CD4-positive, alpha-beta T cell treated with Interleukin-6 at 100 ng/mL for 8 hours (primary cell): ENCODE measurements at places on chromosomes 12 and 14.

DNA sequence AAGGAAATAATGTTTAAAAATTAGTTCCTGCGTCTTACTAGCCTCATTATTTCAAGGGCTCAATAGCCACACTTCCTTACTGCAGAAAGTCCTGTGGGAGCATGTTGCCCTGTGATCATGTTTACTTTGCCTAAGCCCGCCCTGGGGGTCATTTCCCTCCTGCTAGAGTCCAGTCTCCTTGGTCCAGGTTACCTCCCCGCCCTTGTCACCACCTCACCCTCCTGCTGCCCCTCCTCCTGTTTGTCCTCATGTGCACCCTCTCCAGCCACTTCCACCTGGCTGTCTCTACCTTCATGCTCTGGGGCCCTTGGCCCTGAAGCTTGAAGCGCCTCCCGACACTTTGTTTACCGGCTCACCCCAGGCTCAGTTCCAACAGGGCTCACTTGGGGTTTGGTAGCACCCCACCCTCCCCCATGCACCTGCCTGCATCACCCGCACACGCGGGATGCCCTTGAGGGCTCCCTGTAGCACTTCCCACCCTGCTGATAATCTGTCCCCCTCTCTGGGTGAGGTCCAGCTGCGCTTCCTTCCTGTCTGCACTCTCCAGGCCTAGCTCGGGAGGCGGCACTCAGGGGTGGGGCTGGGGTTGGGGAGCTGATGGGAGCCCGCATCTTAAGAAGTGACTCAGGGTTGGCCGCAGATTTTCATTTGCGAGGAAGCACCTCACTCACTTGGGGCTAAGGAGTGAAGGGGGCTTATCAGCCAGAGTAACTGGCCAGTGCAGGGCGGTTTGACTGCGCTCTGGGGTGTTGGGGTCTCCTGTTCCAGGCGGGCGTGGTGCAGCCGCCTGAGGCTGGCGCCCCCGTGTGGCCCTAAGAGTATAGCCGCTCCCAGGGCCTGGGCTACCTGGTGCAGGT lies 40.1 kb downstream of the SMIM41 start:
- DNase-seq: peak; percentile 26

DNA sequence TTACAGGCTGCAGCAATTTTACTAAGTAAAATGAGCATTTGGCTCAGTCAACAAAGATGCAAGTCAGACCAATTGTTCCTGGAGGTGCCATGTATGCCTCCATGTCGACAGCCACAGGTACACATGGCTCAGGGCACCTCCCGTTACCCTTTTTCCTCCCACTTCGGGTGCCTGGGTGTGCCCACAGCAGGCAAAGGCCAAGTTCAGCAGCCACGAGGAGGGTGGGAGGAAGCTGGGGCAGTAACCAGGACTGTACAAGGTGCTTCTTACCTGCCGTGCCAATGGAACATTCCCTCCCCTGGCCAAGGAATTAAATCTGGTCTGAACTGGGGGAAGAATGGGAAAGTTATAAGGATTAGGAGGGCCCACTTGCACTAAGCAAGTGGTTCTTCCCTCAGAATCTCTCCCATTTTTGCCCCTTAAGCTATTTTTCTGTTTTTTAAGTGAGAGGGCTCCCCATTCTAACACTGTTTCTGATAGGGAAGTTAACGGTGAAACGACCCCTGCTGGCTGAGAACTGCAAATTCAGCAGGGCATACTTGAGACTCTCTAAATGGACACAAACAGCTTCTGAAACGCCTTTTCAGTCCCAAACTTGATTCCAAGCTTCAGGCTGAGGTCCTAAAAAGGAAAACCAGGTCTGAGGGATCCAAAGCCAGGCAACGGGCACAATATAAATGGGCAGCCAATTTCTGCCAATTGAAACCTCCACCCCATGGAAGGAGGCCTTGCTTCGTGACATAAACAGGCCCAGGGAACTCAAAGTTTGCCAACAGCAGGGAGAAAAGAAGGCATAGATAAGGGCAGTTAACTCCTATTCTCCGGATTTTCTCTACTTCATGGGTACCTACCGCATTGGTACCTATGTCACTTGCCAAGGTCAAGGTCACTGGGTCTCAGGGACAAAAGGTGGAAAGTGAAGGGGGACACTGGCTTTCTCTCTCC lies 24.8 kb downstream of the CLECL1 start:
- DNase-seq: peak; percentile 75

DNA sequence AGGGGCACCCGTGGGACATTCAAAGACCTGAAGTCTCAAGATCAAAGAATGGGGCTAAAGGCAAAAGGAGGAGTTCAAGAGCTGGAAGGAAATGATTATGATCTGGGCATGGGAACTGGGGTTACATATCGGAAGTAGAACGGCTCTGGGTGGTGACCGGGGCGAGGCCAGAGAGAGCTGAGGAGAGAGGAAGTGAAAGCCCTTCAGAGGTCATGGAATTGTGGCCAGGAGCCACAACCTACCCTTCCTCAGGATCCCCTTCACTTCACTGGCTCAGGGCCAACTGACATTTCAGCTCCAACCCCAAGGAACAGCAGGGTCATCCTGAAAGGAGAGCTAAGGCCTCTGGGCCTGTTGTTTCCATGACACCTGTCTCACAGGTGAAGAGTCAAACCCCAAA lies 57.8 kb downstream of the GALNT16 start:
- DNase-seq: no peak

DNA sequence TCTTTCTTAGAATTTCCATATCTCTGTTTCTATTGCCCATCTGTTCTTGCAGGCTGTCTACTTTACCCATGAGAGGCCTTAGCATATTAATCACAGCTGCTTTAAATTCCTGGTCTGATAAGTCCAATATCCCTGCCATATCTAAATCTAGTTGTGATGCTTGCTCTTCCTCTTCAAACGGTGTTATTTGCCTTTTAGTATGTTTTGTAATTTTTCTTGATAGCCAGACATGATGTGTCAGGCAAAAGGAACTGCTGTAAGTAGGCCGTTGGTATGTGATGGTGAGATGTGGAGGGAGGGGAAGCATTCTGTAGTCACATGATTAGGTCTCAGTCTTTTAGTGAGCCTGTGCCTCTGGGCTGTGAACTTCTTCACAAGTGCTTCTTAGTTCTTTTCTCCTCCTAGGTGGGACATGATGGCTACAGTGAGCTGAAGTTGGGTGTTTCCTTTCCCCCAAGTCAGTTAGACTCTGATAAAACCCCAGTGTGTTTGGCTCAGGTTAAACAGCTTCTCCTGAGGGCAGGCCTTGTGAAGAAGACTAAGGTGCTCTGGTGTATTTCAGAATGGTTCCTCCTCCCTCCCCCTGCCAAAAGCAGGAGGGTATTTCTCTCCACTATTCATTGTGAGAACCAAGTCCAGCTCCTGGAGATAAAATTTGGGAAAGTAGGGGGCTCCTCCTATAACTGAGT lies 195.9 kb upstream of the PARP11 start:
- no peak for DNase-seq

GRCh38 chr12:1797991-1798640 lies 22.2 kb upstream of the LRTM2 start:
- DNase-seq: no peak

DNA sequence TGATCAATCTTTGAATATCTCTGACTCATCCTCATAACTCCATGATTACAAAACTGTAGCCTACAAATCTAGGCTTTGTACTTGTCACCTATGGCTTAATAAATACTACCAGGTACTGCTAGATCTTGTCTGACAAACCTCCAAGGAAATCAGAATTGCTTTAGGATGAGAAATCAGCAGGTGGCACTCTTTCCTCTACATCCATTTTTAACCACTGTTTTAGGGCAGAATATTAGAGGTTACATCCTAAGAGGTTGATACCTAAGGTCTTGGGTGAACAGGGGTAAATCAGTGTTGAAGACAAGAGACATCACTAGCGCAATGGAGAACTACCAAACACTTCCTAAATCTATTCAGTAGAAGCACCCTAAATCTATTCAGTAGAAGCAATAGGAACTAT lies 63.1 kb upstream of the SOX5 start:
- DNase-seq: no peak

- no peak for DNase-seq
Observed at GRCh38 chr14:54737132-54737711, 165.4 kb downstream of the GCH1 start.

DNA sequence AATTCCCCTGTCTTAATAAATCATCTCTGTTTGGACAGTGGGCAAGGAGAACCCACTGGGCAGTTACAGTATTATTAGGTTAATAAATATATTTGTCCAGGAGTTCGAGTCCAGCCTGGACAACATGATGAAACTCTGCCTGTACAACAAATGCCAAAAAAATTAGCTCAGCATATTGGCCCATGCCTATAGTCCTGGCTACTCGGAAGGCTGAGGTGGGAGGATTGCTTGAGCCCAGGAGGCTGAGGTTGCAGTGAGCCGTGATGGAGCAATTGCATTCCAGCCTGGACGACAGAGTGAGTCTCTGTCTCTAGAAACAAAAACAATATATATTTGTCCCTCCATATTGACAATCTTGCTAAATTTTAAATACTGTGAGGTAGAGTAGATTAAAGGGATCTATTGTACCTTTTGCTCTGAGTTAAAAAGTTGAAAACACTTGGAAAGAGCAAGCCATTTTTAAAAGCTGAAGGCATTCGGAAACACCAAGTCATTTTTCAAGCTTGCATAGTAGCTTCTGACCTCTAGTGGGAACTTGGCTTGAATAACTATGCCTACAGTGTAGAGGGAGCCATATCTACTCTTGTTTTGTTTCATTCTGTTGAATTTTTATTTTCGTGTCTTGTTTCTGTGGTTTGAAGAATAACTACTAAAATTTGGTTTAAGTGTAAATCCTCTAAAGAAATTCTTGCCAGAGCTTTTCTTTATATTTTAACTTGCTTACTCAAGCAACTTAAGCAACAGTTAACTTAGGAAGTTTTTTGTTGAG lies 14.6 kb upstream of the EEA1 start:
- no peak for DNase-seq

DNA sequence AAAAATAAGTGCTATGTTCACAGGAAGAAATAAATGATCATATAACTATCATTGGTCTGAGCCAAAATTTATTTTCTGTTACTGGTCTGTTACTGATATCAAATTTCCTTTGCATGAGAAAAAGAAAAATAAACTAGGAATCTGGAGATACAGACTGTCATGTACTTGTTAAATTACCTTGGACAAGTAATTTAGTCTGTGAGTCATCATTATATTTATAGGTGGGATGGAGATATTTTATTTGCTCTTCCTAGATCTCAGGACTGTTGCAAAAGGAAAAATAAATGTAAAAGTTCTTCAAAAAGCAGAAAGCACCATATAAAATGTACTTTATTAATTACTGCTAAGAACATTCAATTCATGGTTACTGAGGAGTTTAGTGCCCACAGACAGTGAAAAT lies 174.4 kb downstream of the PTPRO start:
- no peak for DNase-seq

DNA sequence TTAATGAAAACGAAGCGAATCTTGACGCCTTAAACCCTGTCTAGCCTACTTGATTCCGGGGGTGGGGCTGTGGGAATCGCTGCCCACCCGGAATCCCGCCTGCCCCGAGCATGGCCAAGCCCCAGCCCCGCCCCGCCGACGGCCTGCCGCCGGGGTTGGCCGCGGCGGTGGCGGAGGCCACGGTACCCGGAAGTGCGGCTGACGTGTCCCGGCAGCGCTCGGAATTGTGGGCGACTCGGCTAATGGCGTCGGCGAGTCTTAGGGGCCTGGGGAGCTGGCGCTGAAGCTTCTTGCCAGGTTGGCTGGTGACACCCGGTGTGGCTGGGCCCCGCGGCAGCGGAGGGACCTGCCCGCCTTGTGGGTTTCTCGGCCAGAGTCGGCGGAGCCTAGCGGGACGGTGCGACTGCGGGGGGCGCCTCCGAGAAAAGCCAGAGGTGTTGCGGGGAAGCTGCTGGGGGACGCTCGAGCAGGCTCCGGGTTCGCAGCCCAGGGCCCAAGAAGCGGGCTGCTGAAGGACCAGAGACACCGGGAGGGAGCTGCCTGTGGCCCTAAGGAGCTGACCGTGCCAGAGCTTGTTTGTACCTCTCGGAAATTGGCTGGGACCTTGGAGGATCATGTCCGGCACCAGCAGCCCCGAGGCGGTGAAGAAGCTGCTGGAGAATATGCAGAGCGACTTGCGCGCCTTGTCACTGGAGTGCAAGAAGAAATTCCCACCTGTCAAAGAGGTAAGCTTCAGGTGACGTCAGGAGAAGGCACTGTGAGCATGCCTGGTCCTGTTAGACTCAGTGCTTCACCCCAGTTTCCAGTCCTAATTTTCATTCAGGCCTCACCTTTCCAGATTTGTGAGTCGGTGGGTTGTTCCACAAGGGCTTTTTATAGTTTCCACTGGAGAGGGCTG lies at the start of gene MON2:
Gene MON2 (plus strand): TSS at position 233 of the 898 bp plus-strand sequence. CDS start 382 bp downstream, at position 615.
- peak; percentile 81 for DNase-seq

GRCh38 chr14:73234029-73234428 lies 3.3 kb upstream of the PAPLN start:
- DNase-seq: no peak

DNA sequence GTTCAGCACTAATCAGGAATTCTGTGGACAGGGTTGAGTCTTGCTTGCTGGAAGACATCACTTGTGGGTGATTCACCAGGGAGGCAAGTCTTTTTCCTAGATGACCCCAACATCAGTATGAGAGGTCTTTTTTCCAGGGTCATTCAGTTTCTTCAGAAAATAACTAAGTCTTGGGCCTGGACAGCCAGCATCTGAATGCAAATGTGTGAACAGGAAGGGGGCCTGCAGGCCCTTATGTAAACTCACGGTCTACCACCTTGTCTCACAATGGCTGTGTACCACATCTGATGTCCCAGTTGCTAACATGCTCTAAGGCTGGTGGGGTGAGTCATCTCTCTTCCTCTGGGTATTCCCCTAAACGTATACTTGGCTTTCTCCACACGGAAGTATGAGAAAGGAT lies 79.2 kb downstream of the HECTD4 start:
- DNase-seq: peak; percentile 54

DNA sequence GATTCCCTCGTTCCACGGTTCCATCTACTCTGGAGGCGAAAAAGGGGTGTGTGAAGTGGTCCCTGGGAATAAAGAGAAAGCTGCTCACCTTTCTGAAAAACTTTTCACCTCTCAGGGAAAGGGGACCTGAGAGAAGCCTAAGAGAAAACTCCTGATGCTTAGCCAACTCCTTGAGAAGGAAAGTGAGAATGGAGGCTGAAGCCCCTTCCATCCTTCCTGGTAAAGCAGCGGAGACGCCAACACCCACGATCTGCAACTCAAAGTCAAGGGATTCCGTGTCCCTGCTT lies 110.0 kb downstream of the ARF6 start:
- no peak for DNase-seq

- no peak for DNase-seq
Observed at GRCh38 chr12:12628013-12628412, 16.3 kb downstream of the CREBL2 start.

GRCh38 chr12:74509886-74510285 lies 27.7 kb upstream of the ATXN7L3B start:
- DNase-seq: no peak

- no peak for DNase-seq
Observed at GRCh38 chr14:80434574-80435321, 223.4 kb upstream of the DIO2 start.

DNA sequence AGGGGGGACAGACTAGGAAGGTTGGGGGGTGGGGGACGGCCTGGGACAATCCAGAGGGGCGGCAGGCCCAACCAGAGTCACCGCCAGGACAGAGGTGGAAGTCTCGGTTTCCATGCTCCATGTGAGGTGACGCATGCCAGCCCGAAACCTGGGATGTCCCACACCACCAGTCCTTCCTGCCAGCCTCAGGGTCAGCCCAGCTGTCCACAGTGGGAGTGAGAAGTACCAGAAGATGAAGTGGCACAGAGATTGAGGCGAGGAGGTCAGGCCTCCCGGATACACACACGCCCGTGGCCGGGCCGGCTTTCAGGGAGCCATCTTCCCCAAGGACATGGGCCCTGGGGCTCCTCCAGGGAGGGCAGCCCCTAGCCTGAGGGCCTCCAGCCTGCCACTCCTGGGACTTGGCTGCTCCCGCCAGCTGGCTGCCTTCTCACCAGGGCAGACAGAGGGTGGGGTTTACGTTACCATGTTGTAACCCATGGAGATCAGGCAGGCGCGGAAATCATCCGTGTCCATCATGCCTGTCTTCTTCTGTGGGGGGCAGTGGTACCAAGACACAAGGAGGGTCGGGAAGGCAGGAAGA lies 85.2 kb upstream of the ZFP36L1 start:
- DNase-seq: no peak
